GM04504 (cell line): ENCODE measurements at places on chromosomes 7 and 10.

- DNase-seq = no peak
Observed at GRCh38 chr7:69893906-69894305, 295.6 kb downstream of the AUTS2 start.

GRCh38 chr7:506921-507622 is 12.6 kb downstream of the PDGFA start:
- no peak for DNase-seq

DNA sequence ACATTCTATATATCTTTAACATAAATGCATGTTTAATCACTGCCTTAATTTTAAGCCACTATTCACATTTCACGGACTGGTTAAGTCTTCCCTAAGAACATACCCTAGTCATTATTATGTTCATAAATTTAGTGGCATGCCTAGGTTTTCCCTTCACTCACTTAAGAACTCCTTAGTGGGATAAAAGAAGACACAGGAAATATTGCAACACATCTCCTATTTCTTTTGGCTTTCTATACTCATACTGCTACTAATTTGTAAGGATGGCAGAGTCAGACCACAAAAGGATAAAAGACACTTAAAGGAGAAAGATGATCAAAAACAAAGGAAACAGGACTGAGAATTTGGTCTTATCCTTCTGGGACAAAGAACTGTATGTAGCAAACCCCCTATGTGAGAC is 951.4 kb downstream of the SORCS3 start:
- DNase-seq = no peak

DNA sequence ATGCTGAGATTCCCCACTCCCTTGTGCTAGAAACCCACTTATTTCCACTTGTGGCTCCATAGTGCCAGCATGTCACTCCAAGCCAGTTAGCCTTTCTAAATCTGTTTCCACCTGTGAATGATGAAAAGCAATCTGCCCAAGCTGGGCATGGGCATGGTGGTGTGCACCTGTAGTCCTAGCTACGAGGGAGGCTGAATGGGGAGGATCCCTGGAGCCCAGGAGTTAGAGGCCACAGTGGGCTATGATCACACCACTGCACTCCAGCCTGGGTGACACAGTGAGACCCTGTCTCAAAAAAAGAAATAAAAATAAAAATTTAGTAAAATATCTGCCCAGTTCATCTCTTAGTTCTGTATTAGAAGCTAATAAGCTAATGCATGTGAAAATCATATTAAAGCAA is 5.0 kb upstream of the PTF1A start:
- DNase-seq = no peak

GRCh38 chr10:52172581-52172980 is 141.5 kb upstream of the DKK1 start:
- no peak for DNase-seq

DNA sequence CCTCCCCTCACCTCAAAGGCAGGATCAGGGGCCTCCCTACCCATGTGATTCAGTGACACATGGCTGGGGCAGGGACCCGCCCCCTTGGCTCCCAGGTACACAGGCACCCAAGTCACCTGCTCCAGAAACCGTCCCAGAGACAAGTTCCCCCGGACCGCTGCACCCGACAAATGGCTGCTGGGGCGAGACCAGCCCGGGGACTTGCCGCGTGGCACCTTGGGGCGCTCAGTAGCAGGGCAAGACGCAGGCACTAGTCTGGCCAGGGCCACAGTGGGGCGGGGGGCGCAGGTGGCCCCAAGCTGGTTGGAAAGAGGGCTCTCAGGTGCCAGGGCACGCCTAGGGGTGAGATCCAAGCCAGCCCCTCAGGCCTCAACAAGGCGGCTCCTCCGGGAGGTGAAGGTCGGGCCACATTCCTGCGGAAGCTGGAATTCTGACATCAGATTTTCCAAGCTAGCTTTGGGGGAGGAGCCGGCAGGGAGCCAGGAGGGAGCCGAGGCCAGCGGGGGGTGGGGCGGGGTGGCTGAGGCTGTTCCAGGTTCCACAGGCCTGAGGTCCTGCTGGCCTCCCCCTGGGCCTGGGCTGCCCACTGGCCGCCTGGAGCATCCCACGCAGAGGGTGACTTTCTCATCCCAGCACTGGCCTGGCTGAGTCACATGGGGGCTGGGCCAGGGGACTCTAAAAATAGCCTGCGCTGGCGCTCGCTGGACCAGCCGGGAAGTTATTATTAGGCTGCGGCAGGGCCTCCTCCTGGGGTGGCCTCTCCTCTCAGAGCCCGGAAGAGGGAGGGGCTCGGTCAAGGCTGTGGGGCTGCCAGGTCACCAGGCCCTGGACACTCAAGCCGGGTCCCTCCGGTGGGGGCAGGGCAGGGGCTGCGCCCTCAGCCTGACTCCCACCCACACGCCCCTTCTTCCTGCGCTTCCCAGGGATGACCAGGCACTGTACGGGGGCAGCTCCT is 20.5 kb upstream of the INPP5A start:
- peak; percentile 97 for DNase-seq

GRCh38 chr10:129694691-129695243 is 227.7 kb downstream of the MGMT start:
- DNase-seq = no peak

DNA sequence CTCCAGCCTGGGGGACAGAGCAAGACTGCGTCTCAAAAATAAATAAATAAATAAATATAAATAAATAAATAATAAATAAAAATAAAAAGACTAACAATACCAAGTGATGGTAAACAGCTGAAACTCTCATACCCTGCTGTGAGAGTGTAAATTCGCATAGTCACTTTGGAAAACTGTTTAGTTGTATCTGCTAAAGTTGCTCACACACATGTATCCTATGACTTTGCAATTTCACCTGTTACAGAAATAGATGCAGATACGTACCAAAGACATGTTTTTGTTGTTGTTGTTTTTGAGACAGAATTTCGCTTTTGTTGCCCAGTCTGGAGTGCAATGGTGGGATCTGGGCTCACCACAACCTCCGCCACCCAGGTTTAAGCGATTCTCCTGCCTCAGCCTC is 135.7 kb downstream of the IDE start:
- DNase-seq = no peak

- no peak for DNase-seq
Observed at GRCh38 chr7:22855049-22855392, 32.4 kb upstream of the TOMM7 start.

DNA sequence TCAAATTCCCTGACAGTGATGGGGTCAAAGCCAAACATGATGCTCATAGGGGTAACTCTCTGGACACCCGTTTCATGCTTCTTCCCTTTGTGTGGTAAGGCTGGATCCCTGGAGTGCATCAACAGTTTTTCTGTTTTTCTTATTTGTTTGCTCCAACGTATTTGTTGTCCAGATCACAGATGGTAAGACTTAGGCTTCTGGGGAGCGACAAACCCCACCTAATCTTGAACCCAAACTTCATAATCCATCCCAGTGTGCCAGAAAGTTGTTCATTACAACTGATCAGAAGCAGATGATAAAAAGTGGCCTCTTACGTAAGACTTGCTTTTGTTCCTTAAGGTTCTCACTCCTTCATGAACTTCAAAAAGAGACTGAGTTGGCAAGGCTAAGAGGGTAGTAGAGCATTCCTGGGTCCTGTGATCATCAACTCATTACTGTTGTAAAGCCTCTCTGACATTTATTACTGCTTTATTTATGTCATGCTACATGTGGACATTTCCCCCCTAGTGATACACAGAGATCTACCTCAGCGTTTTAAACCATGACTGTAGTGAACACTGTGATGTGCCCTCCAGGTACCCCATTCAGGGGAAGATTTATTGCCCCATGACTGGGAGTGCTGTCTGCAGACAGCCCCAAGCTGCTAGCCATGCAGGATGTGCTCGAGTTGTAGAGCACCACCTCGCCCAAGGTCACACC is 125.6 kb downstream of the CCDC71L start:
- DNase-seq = peak; percentile 74

DNA sequence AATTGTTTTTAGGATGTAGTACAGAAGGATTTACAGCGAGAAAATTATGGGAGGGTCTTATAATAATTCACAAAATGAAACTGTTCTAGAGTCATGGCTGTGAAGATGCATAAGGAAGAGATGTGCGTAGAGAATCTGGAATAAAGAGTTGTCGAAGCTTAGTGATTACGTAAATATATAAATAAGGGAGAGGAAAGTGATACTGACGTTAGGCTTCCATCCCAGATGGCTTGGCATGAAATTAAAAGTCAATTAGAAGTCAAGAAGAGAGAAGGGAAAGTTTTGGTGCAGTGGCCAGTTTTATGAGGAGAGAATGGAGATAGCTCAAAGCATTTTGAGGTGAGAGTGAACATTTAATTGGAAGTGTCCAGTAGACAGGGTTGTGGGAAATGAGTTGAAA is 85.5 kb downstream of the LCOR start:
- DNase-seq = no peak

DNA sequence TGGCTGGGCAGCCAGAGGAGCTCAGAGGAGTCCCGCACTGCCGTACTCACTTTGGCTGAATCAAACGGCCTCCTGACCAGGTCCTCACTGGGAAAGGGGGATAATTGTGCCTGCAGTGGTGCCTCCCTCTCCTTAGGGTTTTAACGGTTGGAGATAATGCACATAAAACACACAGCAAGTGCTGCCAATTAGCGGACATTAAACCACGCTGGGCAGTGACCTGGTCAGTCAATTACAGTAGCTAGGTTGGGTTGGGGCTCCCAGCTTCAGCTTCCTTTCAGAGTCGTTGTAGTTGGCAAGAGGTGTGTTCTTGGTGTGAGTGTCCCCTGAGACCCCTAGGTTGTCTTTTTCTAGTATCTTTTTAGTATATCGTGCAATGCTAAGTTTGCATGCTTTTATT is 146.6 kb downstream of the C10orf105 start:
- no peak for DNase-seq

DNA sequence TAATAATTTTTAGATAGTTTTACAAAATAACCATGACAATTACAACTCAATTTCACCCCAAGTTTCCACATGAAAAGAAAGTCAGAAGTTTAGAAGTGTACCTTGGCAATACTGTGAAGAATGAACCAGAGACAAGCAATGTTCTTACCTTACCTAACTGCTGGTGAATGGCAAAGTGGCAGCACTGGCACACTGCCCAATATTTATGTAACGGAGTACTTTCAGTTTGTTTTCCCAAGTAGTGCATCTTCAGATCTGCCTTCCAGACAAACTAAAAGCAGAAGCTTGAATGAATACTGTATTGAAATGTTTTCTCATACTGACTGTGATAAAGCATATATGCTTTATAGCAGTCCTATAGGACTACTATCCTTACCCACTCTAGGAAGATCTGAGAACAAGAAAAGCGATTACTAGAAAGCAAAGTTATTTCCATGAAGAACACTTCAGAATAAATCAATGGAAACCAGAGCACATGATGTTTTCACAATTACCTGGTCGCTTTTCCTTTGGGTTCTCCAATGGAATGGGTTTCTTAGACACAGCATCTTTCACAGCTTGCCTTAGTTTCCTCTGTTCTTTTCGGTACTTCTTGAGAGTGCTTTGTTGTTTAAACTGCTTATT is 1.5 kb downstream of the NOC3L start:
- no peak for DNase-seq

- no peak for DNase-seq
Observed at GRCh38 chr10:75650648-75651047, 219.2 kb downstream of the LRMDA start.

- DNase-seq = no peak
Observed at GRCh38 chr7:107712025-107712424, 31.9 kb upstream of the CBLL1 start.

- no peak for DNase-seq
Observed at GRCh38 chr7:43105521-43106120, 6.8 kb upstream of the HECW1 start.

DNA sequence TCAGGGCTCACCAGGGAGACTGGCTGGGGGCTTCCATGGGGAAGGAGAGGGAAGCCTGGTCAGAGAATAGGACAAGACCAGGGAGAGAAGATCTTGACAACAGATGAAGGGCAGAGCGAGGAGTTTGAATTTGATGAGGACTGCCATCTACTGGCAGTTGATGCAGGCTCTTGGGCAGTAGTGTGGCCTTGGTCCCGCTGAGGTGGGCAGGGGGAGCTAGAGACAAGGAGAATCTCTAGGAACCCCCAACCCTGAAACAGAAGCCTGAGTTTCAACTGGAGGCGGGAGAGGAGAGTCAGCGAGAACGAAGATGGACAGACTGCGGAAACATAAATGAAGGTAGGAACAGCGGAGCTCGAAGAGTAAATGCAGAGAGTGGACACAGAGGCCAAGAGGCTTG is 81.0 kb downstream of the PPP1R3C start:
- peak; percentile 50 for DNase-seq

DNA sequence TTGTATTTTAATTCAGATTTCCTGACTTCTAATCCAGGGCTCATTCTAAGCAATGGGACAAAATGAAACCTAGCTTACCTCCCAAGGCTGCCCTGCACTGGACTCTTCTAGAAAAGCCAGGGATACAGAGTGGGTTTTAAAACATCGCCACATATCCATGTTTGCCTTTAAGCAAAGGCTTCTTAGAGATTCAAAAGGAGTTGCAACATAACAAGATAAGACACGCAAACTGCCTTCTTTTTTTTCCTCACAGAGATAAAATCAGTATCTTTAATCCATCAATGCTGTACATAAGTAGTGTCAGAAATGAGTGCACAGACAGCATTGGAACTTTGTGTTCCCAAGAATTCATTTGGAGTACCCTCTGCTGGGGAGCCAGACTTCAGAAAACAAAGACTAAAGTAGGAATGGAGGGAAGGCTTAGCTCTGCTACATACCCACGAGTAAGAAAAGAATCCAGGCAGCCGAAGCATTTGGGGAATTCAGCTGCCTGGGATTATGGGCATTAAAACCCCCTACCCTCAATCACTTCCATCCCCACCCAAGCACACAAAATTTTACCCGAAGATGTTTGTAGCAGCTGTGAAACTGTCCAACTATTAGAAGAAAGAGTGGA is 427.8 kb downstream of the ARL4A start:
- no peak for DNase-seq

DNA sequence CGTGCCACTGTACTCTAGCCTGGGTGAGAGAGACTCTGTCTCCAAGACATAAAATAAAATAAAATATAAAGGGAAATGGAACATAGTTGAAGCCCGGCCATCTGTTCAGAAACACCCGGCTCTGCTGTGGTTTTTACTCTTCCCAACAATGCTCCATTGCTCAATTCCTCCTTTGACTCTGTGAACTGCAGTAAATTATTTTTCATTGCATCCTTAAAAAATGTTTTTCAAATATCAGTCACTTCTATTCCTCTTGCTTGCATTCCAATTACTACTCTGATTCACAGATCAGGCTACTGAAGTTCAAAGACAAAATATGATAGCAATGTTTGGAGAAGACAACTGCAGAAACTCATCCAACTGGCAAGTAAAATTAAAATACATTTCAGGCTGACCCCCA is 983.0 kb downstream of the SORCS1 start:
- DNase-seq = peak; percentile 46

DNA sequence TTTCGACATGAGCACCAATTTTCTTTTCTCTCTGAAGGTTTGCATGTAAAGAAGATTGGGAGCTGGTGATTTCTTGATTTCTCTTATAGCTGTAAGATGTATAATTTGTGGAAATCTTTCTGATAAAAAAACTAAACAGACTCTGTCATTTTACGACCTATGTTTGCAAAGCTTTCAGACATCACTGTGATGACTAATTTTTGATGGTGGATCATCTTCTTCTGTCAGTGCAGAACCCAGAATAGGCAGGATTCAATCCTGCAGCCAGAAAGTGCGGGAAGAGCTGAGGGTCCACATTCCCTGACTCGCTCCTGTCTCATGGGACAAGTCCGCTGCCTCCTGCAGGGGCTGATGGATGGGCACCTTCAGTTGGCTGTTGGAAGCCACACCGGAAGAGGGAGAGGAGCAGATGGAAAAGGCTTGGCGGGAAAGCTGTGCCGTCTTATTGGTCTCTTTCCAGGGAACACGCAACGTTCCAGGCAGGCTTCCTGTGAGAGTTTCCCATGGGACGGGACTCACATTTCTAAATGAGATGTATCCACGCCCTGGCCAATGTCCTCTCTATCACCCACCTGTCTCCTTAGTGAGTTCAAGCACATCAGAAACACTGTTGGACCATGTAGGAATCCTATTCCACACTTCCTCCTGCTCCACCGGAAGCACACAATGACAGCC is 186.9 kb downstream of the PRPF18 start:
- no peak for DNase-seq
